LHCN-M2 (cell line): ENCODE measurements at places on chromosomes 3 and 15. TPM values are rescaled to one million over a fixed set of nuclear protein-coding genes. Genes with fewer than 3 reads are reported as not detected.

- no peak for DNase-seq
Measured at GRCh38 chr3:138474163-138474562, 39.7 kb downstream of the ESYT3 start.

The TYRO3 gene
- total RNA-seq = 8.6 and 9.2 TPM in 2 replicates

The GPX1 gene
- total RNA-seq = 377 and 434 TPM in 2 replicates

The PLAAT1 gene
- total RNA-seq = not detected in 2 replicates

DNA sequence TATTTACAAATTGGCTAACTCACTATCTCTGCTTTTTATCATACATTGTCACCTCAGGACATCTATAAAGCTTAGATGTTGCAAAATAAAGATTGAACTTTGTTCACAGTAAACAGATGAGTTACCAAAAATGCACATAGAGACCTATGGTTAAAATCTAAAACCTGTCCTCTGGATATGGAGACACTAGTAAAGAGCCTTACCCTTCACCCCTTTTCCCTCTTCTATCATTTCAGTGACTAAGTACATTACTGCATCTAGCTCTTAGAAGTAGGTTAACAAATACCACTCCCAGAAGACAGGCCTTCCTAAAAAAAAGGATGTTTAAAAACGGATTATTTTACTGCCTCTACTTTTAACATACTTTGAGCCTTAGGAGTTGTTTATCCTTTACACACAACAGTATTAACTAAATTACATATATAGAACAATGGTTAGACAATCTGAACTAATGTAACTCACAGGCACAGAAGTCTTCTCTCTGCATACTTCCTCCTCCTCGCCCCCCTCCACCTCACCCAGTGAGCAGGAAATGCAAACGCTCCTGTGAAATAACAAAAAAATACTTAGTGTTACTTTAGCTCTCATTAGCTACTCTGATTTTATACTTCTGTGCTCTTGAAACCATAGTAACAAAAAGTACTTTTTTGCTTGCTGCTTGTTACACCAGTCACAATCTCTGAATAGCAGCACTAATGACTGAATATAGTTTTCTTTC lies 23.3 kb downstream of the IREB2 start:
- no peak for DNase-seq
